ENCODE measurements at places on chromosomes 6 and 20.

DNA sequence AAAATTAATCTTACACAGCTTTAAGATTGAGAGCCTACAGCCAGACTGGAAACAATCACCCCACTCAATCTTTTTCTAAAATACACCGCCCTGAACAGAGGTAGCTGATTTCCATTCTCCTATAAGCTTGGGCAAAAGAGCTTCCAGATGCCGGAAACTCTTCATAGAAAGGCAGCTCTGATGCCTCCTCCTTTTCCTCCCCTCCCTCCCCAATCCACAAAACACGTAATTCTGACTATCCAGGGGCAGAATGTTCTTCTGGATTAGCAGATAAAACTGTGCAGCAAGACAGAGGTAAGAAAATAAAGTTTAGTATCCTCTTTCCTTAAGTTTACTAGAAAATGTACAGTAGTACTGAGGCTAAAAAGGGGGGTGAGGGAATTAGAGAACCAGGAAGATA, 15.8 kb downstream of the ADNP start:
- DNase-seq = no peak

DNA sequence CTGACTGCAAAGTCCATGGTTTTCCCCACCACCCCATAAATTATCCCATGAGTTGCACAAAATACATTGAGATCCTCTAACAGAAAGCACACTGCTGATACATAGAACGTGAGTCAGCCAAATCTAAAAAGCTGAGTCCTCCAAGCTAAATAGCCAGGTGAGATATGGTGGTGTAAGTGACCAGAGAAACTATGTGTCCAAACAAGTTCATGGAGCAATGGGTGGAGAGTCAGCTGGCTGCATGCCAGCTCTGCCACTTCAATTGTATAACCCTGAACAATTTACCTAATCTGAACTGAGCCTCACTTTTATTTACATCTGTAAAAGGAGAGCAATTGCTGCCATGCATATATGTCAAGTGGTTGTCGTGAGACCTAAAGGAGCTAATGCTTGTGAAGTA, 9.7 kb downstream of the SNAP25 start:
- DNase-seq = no peak

DNA sequence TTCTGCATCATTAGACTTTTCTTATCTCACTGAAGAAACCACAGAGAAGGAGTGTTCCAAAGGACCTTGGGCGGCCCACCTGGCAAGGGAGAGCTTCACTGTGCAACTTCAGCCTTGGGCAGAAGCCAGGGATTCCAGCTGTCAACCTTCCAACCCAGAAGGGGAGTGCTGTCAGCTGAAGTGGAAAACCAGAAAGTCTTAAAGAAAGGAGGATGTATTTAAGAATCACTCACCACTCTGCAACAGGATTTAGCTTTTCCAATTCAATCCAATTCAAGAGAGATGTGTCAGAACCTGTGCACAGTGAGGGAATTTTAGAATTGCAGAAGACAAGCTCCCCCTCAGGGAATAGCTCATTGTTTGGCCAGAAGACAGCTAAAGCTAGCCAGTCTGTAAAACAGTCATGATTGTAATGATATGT, 553.7 kb downstream of the CD83 start:
- no peak for DNase-seq

- DNase-seq = no peak
Measured at GRCh38 chr20:19047040-19047950, 165.1 kb upstream of the SLC24A3 start.

- DNase-seq = peak; percentile 56
Measured at GRCh38 chr6:49606721-49607390, 29.8 kb downstream of the RHAG start.

Data from frontal cortex (tissue), 4 donors.